ENCODE measurements at places on chromosomes 5 and 9.

DNA sequence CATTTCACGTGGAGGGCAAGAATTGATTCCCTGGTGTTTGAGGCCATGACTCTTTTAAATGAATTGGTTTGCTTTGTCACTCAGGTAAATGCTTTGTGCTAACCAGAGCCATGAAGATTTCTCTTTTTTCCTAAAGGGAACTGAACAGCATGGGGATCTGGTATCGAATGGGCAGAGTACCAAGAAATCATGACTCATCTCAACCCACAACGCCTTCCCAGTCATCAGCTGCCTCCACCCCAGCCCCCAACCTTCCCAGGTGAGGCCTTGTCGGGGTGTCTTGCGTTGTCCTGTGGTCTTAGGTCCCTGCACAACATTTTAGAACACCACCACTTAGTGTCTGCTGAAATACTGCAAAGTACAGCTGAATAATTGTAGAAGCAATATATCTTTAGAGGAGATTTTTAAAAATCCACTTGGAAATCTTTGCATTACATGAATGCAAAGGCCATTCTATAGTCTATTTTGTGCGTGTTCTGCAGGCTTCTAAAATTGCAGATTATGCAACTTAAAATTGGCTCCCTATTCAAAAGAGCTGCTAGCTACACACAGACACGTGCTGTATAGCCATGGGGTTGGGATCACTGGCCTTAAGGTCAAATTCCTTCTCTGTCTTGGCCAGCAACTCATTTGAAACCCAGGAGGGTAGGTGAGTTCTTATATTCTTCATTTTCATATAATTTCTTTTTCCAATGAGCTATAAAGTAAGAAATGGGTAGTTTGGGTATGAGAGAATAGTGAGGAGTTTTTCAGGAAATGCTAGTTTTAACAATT lies 69.0 kb downstream of the MVB12B start:
- DNase-seq, result no peak

DNA sequence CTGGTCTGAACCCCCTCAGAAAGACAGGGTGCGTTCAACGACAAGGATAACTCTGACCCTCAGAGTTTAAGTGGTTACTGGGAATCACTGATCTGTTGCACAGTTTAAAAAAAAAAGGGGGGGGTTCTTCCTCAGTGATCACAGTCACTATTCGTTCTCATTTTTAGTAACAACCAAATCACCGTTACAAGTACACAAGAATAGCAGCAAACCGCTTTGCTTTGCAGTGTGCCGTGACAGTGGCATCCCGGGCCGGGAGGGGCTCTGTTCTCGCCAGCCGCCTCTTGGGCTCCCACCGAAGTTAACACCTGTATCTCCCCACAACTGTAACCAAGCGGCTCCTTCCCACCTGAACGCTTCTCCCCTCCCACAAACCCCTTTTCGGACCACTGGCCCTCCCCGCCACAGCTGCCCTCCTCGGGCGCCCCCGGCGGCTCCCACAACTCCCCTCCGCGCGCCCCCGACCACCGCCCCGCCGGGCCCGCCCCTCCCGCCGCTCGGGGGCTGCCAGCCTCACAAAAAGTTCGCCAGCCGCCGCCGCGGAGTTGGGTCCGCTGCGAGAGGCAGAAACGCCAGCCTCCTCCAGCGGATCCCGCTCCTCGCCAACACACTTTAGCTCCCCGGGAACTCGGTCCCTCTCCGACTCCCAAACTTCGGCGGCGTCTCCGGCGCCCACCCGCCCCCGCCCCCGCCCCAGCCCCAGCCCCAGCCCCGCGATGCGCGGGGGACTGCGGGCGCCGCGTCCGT lies 1.2 kb downstream of the SSBP2 start:
- DNase-seq, result peak; percentile 70

DNA sequence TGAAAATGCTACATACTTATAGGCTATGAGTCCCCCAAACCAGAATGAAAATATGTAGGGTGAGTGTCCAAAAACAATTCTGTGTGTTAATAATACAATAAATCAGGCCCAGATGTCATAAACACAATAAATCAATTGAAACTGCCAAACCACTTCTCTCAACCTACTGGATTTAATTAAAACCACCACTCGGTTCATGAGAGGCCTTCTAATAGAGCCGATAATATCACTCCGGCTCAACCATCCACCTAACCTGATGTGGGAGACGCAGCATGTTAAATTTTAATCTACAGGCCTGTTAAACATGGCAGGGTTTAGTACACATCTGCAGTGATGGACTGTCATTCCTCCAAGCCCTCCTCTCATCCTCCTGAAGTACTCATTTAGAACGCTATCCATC lies 734.5 kb upstream of the ZNF608 start:
- DNase-seq, result no peak

DNA sequence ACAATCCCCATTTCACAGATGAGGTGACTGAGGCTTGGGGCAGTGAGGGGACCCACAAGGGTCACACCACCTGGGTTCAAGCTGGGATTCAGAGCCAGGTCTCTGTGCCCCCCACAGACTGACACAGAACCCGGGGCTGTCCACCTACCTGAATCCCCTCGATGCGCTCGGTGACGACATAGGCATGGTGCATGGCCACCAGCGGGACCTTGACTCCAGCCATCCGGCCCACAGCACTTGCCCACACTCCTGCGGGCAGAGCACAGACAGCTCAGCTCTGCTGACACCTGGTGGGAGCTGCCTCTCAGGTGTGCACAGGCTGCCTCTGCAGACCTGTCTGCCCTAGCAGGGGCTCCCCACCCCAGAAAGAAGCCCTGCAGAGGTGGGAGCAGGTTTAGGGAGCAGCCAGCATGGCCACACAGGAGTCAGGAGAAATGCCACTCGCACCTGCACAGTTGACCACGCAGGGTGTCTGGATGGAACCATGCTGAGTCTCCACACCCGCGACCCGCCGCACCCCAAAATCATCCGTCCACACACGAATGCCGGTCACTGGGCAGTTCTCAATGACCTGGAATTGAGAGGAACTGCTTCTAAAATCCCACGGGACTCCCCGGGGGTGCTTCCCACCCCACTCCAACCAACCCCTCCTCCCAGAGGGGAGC lies 8.4 kb downstream of the SARDH start:
- DNase-seq, result no peak

- no peak for DNase-seq
Observed at GRCh38 chr9:106970219-106970975, 107.4 kb downstream of the ZNF462 start.

DNA sequence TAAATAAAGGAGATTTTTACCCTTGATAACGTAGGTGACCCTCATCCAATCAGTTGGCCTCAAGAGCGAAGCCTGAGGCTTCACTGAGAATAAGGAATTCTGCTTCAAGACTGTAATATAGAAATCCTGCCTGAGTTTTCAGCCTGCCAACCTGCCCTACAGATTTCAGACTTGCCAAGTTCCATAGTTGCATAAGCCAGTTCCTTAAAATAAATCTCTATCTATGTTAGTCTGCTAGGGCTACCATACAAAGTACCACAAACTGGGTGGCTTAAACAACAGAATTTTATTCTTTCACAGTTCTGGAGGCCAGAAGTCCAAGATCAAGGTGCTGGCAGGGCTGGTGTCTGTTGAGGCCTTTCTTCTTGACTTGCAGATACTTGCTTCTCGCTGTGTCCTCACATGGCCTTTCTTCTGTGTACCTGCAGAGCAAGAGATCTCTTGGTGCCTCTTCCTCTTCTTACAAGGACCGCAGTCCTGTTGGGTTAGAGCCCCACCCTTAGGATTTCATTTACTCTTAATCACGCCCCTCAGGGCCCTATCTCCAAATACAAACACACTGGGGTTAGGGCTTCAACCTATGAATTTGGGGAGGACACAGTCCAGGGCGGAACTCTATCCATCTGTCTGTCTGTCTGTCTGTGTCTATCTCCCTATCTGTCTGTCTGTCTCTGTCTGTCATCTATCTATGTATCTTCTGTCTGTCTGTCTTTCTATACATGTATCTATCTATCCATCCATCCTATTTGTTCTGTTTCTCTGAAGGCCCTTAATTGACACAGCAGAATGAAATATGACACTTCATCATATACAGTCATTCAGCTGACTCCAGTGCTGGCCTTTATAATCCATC lies 17.0 kb upstream of the CMBL start:
- no peak for DNase-seq

DNA sequence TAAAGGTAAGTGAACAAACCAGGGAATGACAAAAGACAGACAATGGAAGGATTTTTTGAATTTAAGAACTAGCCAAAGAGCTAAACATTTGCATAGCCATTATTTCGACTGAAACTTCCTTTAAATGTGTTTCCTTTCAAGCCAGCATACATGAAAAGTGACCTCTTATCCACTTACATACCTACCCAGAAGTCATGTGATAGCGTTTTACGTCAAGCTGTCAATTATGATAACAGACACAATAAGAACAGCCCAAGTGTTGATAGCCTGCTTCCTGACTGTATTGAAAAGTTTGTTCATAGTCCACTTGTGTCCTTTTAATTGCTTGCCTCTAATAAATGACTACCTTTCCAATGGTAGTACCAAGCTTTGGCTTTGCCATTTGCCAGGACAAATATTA lies 206.0 kb downstream of the NFIB start:
- no peak for DNase-seq

DNA sequence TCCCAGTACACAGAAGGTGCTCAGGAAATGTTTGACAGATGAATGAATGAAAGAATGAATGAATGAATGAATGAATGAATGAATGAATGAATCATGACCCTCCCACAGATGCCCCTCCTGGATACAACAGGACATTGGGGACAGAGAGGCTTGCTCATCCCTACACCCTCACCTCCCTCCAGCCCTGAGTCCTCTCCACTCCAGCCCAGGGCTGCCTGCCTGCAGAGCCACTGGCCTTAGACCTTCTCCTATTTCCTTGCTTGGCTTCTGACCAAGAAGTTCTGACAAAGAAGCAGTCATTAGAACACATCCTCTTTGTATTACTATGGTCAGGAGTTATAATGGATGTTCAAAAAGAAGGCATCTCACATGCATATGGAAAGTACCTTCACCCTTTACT lies 240.7 kb upstream of the DAPK1 start:
- DNase-seq, result no peak

GRCh38 chr9:133306242-133307204 lies 29.5 kb downstream of the SURF6 start:
- DNase-seq, result no peak

DNA sequence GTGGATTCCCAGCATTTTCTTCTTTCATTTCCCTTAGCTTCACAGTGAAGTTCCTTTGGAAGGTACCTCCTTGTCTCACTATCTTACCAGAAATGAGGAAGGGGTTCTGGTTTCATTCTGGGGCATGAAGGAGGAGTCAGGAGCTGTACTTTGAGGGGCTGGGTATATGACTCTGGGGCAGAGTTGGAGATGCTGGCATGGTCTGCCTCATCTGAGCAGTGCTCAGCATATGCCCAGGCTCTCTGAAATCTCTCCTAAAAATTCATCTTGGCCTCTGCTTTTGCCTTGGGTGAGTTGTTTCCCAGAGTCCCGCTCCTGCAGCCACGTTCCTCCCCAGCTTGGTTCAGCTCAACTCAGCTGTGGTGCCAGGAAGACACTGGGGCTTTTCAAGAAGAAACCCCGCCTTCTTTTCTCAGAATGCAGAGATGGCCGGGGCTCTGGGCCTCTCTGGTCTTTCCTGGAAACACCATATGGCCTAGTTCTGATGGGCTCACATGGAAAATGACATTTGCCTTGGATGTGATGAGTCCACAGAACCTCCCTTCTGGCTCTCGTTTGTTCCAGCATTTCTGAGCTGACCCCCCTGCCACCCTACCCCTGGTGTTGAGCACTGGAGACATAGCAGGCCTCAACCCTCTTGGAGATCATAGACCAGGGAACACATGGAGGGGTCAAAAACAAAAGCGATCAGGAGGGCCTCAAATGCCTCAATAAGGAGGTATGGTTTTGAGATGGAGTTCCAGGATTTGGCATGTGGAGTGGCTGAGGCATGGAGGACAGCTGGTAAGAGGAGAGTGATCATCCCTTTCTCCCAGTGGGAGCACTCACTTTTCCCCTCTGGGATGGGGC lies 12.0 kb upstream of the TGFBR1 start:
- peak; percentile 74 for DNase-seq

- DNase-seq, result no peak
Observed at GRCh38 chr5:9771079-9771478, 140.9 kb upstream of the TAS2R1 start.

DNA sequence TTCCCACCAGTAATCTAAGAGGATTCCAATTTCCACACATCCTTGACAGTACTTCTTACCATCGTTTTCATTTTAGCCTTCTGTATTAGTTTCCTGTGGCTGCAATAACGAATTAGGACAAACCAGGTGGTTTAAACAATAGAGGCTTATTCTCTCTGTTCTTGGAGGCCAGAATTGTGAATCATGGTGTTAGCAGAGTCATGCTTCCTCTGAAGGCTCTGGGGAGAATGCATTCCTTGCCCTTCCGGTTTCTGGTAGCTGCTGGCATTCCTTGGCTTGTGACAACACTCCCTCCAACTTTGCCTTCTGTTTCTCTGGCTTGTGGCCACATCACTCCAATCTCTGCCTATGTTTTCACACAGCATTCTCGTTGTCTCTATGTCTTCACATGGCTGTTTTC lies 23.5 kb downstream of the RIGI start:
- no peak for DNase-seq

DNA sequence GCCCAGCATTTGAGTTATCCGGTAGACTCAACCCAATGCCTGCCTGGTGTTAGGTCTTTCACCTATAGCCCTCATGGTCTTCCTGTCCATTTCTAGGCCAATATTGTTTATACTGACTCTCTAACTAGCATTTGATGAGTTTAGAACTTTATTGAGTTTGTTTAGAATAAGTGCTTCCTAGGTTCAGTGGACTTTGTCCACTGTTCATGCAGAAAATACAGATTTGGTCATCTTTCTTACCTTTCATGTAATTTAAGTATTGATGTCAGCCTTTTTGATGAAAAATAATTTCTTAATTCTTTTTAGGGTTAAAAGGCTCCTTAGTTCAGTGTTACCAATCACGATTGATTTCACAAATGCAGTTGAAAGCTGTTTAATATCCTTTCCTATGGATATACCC lies 22.0 kb downstream of the CYSTM1 start:
- DNase-seq, result no peak

- peak; percentile 73 for DNase-seq
Observed at GRCh38 chr5:143826951-143827444, 15.0 kb downstream of the HMHB1 start.

DNA sequence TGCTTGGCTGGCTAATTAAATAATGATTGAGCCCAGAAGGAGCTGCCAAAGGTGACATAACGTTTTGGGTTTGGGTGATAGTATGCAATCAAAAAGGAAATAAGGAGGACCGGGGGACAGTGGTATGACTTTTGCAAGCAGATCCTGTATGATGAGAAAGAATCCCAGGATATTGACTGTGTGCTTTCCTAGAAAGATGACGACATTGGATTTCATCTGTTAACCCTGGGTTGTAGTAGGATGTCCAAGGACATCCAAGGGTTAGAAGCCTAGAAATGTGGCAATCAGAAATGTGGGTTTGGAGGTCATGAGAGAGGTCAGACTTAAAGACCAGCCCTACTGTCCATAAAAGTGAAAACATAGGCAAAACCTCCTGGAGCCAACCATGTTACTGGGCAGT lies 50.3 kb upstream of the HMHB1 start:
- DNase-seq, result no peak

DNA sequence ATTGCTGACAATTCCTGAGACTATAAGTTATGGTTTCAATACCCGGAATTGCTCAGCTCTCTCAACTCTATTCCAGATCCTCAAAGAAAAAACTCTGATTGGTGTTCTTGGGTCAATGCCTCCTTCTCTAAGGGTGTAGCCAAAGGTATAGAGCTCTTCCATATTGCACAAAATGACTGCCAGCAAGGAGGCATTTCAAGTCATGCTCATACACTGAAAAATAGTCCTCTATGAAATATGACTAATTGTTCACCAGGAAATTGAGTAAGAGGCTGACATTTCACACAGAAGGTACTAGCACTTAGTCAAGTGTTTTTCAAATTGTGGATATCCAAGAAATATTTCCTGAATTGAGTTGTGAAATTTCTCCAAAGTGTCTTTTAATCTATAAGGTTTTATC lies 111.1 kb upstream of the KLF9 start:
- DNase-seq, result no peak
